NCI-H1436 treated with DMSO at 0.1 percent for 48 hours (cell line): ENCODE measurements at places on chromosomes 7 and 10.

DNA sequence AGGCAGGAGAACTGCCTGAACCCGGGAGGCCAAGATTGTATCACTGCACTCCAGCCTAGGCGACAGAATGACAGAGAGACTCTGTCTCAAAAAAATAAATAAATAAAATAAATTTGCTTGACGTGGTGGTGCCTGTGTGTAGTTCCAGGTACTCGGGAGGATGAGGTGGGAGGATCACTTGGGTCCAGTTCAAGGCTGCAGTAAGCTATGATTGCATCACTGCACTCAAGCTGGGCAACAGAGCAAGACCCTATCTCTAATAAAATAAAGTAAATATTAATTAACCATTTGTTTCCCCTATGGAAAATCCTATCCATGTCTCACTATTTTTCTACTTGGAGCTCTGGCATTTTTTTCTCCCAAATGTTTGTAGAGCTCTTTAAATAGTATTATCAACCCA lies 36.3 kb downstream of the LRRC20 start:
- DNase-seq = no peak

- DNase-seq = no peak
Measured at GRCh38 chr7:30880125-30880720, 31.4 kb upstream of the AQP1 start.

DNA sequence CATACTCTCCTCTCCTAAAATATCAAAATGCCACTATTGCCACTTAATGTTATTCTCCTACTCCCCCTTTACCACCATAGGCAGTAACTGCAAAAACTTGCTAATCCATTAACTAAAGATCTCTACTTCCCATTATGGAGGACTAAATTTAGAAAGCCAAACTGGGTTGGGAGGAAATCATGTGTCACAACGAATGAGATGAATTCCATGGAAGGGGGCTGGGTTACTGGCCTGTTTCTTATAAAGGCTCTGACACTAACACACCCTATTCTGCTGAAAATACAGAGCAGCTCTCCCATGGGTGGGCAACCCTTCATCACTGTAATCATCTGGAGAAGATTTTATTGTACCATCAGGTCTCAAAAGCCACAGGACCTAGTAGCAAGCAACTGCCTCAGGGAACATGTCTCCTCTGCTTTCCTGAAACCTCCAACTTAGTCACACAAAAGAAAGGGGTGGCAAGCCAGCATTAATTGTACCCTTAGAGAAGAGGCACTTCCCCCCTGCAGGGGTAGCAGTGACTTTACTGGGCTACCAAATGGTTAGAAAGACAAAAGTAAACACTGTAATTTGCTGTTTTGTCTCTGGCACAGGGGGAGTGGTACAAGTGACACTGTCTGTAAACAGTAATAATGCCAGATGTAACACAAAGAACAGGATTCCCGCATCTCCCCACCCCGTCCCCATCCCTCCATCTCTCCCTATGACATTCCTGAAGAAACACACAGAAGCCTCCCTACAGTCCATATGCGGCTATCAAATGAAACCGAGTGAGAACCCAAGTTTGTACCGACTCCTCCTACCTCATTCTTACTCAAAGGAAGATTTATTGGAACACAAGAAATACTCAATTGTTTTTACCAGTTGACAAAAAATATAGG lies 81.6 kb downstream of the ARMH3 start:
- no peak for DNase-seq

GRCh38 chr7:125357676-125358455 lies 428.2 kb upstream of the POT1 start:
- DNase-seq = no peak

DNA sequence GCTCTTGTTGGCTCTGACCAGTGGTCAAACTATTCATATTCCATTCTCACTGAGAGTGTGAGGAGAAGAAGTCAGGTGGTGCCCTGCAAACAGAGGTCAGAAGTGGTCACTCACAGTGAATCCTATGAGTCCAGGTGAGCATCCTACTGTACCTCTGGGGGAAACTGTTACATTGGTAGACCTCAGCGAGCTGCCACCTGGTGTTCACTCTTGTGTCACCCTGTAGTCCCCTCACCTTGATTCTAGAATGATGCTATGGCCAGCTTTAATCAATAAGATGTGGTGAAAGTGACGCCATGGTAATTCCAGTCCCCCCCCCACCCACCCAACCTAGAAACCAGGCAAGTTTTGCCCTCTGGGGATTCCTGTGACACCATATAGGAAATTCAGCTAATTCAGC lies 1.2 kb upstream of the AMPH start:
- DNase-seq = no peak

- DNase-seq = no peak
Measured at GRCh38 chr10:119782981-119783664, 57.3 kb downstream of the INPP5F start.

- no peak for DNase-seq
Measured at GRCh38 chr7:1915326-1915725, 245.2 kb downstream of the ELFN1 start.

DNA sequence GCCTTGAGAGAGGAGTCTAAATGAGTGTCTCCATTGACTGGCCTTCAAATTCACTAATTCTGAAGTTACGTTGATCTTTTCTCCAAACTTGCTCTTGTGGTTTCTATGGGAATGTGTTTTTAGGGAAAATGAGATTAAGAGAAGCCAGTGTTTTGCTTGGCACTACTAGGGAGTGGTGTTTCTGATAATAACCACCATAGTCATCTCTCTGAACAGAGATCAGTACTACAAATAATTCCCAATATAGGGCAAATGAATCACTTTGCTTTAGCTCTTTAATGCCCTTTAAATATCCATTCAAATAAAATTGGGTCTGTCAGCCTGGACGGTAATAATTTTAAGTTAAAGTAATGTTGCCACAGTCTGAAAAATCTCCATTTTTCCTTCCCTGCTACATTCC lies 90.8 kb downstream of the NRF1 start:
- DNase-seq = no peak

GRCh38 chr7:148447221-148447849 lies 143.2 kb upstream of the C7orf33 start:
- DNase-seq = no peak

GRCh38 chr7:116802144-116802745 lies 60.1 kb upstream of the CAPZA2 start:
- no peak for DNase-seq

DNA sequence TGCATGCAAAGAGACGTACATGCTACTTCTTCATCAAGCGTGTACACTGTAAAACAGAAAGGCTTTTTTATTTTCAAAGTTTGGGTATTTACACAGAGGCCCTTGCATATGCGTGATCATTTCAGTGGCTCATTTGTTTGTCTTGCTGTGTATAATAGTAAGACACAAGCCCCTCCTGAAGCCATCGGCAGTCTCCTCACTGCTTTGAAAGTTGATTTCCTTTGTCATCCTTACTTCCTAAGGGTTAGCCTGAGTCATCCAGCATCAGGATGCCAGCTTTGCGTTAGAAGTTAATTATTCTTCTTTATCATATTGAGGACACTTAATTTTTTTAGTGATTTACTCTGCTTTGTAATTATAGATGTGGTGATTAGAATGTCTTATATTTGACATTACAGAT lies 72.5 kb upstream of the CTBP2 start:
- DNase-seq = no peak

DNA sequence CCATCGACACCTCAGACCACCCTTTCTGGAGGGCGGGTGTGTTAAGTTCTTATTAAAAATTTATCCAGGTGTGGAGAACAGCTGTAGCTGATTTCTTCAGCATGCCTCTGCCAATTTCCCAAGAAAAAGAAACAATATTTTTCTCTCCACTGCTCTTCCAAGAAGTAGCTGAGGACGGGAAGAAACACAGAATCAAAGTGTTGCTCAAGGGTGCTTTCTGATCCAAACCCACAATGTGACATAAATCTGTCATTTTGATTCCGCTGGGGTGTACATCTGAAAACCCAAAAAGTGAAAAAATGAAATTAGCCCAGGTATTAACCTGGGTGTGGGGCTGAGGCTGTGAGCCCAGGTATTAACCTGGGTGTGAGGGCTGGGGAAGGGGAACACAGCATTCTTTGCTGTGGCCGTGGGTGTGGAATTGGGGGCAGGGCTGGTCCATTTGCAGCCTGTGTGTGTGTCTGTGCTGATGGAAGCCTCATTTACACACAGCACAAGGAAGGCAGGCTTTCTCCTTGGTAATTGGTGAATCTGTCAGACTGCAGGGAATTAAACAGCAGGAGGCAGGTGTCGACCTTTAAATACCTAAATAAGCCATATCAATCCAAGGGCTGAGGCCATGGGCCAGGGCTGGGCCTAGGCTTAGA lies 48.4 kb upstream of the CCDC3 start:
- DNase-seq = no peak

DNA sequence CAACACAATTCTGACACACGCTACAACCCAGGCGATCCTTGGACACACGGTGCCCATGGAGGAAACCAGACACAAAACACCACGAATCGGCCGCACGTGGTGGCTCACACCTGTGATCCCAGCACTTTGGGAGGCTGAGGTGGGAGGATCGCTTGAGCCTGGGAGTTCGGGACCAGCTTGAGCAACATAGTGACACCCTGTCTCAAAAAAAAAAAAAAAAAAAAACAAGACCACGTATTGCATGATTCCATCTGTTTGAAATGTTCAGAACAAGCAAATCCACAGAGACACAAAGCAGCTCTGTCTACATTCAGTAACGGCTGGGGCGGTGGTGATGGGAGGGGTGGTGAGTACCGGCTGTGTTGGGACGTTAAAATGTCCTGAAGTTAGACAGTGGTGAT lies 25.2 kb downstream of the ADAP1 start:
- no peak for DNase-seq

- no peak for DNase-seq
Measured at GRCh38 chr7:122628651-122629411, 70.1 kb downstream of the RNF133 start.

DNA sequence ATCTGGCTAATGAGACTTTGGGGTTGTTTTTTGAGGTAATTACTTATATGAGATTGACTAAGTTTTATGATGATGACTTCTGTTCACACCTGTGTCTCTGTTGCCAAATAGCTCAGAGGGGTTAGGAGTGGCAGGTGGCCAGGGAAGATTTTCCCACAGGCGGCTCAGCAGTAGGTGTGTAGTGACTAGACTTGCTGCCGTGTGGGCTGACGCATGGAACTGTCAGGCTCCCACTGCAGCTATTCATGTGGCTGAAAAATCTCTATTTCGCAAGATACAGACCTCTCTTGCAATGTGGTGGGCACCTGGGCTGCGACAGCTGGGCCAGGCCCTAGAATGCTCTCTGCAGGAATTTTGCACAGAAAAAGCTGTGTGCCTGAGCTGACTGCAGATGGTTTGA lies 1.4 kb downstream of the CPA4 start:
- DNase-seq = no peak

- no peak for DNase-seq
Measured at GRCh38 chr10:3072641-3073360, 5.5 kb downstream of the PFKP start.

- DNase-seq = no peak
Measured at GRCh38 chr7:74288034-74288881, 949 bp upstream of the CLIP2 start.

DNA sequence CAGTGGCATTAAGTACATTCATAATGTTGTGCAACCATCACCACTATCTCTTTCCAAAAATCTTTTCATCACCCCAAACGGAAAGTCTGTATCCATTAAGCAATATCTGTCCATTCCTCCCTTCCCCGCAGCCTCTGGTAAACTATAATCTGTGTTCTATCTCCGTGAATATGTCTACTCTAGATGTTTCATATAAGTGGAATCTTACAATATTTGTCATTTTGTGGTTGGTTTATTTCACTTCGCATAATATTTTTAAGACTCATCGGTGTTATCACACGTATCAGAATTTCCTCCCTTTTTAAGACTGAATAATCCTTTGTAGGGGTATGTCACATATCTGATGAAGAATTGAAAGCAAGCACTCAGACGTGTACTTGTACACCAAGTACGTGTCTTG lies 86.0 kb upstream of the FGFR2 start:
- DNase-seq = no peak

GRCh38 chr10:52986125-52986524 lies 213.5 kb upstream of the MBL2 start:
- no peak for DNase-seq

DNA sequence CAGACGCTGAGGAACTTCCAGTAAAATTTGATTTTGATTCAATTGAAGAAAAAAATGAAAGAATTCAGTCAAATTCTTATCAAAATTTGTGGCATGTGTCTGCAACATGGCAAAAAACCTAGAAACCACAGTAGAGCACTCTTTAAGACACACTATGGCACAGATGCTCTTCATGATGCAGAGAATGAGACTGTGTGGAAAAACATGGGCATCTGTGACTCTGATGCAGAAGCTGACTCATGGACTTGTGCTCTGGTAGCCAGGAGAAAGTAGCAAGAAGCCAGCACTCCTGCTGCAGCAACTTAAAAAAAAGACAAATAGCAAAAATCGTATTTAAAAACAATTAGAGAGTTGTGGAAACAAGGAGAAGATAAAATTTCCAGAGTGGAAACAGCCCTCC lies 8.9 kb upstream of the KCNK18 start:
- no peak for DNase-seq

GRCh38 chr10:88964869-88965415 lies 12.4 kb upstream of the ACTA2 start:
- DNase-seq = no peak

GRCh38 chr10:7551950-7552716 lies 114.6 kb downstream of the ITIH5 start:
- no peak for DNase-seq

DNA sequence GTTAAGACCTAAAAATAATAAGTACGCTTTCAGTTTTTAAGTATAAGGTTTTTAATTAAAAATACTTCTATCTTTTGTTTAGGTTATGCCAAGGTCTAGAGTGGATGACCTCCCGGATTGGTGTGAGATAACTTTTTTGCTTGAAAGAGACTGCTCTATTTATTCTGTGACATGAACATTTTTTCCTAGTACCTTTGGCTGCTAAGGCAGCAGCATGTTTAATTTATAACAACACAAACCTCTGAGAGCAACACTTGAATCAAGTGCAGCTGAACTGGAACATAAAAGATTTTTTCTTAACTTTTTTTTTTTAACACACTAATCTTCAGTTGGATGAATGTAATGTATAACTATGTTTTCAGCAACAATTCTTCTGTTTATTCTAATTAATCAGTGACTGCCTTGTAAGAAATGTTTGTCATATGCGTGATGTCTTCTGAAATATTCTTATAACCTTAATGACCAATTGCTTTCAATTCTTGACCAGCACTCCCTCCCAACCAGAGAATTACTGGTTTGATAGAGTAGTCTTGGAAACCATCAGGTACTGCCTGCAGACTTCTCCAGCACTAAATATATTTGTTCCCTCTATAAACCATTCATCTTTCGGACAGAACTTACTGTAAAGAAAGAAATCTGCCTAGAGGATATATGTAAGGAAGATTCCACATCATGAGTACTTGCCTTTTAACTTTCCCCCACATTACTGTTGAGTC lies 16.0 kb downstream of the ARL5B start:
- no peak for DNase-seq

GRCh38 chr10:130425169-130425568 lies 289.0 kb downstream of the GLRX3 start:
- no peak for DNase-seq

DNA sequence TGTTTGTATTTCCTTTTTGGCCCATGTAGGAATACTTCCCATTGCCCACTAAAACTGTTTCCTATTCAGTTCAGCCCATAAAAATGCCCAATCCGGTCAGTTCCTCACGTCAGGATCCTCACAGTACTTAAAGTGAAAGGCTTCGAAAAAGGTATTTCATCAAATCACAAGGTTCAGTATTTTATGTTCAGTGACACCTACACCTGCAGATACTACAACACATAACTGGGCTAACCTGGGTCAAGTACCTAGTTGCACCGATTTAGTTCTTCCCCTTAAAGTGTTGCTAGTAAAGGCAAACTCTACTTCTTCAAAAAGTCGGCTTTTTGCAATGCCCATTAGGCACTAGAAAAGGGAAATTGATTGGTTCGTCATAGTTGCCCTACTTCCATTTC lies 1.1 kb downstream of the SNX13 start:
- no peak for DNase-seq

- DNase-seq = no peak
Measured at GRCh38 chr10:13392701-13393100, 44.6 kb upstream of the SEPHS1 start.
